ENCODE measurements at places on chromosomes 7 and 10. TPM values are rescaled to one million over a fixed set of nuclear protein-coding genes. Genes with fewer than 3 reads are reported as not detected.

The ZNF722 gene
- total RNA-seq = not detected

The NEUROD6 gene
- not detected for total RNA-seq

The HOXA13 gene
- total RNA-seq = 3.6 TPM

The EBLN1 gene
- not detected for total RNA-seq

The TLX1 gene
- not detected for total RNA-seq

The HOXA1 gene
- total RNA-seq = 2.8 TPM

The LOXL4 gene
- total RNA-seq = 1.3 TPM

The OLAH gene
- total RNA-seq = not detected

The RBM20 gene
- 2.0 TPM for total RNA-seq

The GRID2IP gene
- total RNA-seq = 3.2 TPM

Measured in HCT116 (cell line).